ENCODE measurements at places on chromosomes 7 and 10. TPM values are rescaled to one million over a fixed set of nuclear protein-coding genes. Genes with fewer than 3 reads are reported as not detected.

GRCh38 chr10:45063591-45064231 lies 63.0 kb downstream of the ZNF22 start:
- DNase-seq = no peak

The DEPP1 gene
- 16.5 TPM for total RNA-seq

DNA sequence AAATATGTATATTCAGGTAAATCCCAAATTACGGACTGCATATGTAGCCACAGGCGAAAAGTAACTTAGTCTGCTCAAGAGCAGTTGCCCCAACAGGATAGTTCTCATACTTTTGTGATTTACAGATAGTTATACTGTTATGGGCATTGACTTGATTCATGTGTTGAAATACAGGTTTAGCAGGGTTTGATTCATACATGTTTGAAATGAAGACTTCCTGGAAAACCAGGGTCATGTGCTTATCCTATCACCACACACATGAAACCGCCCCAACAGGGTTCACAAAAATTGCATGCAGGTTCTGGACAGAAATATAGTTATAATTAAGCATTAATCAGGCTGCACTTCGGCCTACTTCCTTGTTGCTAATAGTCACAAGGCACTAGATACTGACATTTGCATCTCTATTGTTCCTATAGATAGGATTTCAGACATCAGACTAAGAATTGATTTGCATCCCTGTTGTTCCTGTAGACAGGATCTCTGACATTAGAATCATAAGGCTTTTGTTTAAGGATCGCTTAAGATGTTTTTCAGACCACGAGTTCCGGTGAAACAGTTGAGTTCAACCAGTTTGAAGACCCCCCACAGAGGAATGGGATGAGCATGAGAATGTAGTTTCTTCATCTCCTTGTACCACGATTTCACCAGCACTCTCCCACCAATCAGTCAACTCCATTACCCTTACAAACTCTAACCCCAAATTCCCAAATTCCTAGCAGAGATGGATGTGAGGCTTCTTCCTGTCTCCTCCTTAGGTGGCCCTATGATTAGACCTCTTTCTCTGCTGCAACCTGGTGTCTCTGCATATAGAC lies 2.0 kb upstream of the ZNF398 start:
- DNase-seq = no peak

DNA sequence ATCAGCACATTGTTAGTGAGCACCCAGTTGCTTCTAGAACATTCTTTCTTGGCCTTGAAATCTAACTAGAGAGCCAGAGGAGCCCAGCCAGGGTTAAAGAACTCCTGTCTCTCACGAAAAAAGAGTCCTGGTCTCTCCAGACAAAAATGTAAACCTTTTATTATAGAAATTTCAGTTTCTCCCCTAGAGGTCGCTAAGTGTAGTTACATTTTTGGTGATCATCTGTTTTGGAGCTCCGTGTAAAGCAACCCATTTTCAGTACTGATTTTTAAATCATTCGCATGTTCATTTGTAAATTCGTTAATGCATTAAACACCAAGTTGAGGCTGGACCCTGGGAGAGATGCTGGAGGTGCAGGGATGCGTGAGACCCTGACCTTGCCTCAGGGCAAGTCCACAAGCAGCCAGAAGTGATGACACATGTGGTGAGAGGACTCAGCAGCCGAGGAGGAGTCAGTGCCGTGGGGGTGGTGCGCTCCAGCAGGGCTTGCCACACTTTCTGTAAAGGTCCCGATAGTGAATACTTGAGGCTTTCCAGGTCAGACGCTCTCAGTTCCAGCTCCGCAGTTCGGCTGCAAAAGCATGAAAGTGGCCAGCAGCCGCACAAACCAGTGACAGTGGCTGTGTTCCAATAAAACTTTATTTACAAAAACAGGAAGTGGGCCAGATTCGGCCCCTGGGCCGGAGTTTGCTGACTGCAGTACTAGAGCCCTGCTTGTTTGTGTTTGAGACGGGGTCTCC lies 578.6 kb upstream of the FOXK1 start:
- DNase-seq = peak; percentile 9

DNA sequence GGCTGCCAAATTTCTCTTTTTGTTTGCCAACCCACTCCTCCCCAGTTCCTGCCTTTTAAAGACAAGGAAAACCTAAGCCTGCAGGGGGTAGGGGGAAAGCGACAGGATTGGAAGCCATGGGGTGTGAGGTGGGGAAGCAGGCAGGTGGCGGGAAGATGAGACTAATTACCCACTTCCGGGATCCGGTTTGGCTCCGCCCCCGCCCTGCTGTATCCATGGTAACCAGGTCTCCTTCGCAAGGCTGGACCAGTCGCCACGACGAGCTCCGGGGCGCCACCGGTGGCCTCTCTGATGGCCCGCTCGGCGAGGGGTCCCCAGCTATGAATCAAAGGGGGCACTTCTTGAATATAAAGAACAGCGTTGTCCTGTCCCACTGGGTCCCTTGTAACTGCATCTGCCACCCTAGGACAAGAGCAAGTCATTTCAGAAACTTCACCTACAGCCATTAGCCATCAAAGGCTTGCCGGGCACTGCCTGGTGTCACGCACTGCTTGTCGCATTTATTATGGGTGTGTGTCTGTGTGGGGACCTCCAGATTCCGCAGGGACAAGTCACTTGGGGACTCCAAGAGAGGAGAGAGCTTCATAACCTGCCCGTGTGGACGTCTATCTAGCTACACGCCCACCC lies 55.4 kb upstream of the LMTK2 start:
- DNase-seq = no peak

The ACTL6B gene
- not detected for total RNA-seq

- DNase-seq = no peak
Measured at GRCh38 chr10:22317076-22317370, 835 bp downstream of the COMMD3 start.

The ZNF365 gene
- 4.8 TPM for total RNA-seq

- peak; percentile 95 for DNase-seq
Measured at GRCh38 chr10:103645141-103646054, 151.9 kb downstream of the NEURL1 start.

DNA sequence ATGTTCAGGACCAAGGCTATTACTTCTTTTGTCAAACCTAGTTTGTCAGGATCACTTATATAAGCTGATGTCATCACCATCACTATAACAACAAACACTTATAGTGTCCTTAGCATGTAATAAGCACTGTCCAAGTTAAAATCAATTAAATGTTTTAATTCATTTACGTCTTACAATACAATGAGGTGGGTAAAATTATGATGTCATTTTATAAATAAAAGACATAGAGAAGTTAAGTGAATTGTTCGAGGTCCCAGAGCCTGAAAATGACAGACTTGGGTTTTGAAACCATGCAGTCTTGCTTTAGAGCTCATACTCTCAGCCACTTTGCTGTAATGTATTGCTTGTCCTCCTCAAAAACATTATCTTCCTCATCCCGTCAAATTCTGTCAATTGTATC lies 48.3 kb downstream of the SLC13A1 start:
- no peak for DNase-seq
